Colonic mucosa (tissue), 4 donors: ENCODE measurements at places on chromosomes 11 and 22.

DNA sequence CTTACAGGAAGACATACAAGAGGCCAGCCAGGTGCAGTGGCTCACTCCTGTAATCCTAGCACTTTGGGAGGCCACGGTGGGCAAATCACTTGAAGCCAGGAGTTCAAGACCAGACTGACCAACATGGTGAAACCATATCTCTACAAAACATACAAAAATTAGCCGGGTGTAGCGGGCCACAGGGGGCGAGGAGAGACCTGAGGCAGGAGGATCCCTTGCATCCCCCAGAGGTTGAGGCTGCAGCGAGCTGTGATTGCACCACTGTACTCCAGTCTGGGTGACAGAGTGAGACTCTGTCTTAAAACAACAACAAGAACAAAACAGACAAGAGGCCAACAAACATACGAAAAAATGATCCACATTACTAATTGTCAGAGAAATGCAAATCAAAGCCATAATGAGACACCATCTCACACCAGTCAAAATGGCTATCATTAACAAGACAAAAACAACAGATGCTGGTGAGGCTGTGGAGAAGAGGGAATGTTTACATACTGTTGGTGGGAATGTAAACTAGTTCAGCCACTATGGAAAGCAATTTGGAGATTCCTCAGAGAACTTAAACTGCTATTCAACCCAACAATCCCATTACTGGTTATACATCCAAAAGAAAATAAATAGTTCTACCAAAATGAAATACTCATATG lies 498.8 kb upstream of the ARHGAP42 start:
- no peak for DNase-seq
- H3K27ac ChIP-seq, result no peak overlapping the region
- no peaks in the 10 kb centered on the region for H3K4me1 ChIP-seq
- no peak overlapping the region for H3K4me3 ChIP-seq
- H3K36me3 ChIP-seq, result no peaks in the 10 kb centered on the region
- H3K27me3 ChIP-seq, result no peaks in the 10 kb centered on the region

DNA sequence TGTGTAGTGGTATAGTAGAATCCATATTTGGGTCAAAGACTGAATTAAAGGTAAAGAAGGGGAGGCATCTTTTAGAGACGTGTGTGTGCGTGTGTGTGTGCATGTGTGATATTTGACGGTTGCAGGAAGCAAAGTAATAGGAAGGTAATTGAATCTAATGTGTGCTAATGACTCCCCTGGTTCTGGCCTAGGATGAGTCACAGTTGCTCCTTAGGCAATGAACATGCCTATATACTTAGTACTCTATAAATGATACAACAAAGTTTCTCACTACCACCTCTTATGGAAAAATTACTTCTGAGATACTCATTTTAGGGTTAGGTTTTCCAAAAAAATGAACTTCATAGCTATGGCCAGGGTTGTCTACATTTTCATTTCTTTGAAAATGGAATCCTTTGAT lies 409.6 kb downstream of the GUCY1A2 start:
- no peak for DNase-seq
- no peak overlapping the region for H3K4me3 ChIP-seq
- H3K4me1 ChIP-seq, result no peaks in the 10 kb centered on the region
- H3K36me3 ChIP-seq, result no peaks in the 10 kb centered on the region

GRCh38 chr11:118054712-118055640 lies 21.9 kb upstream of the TMPRSS4 start:
- no peak overlapping the region for H3K27ac ChIP-seq
- no peaks in the 10 kb centered on the region for H3K36me3 ChIP-seq
- no peaks in the 10 kb centered on the region for H3K4me1 ChIP-seq
- H3K27me3 ChIP-seq, result no peaks in the 10 kb centered on the region
- no peak overlapping the region for H3K4me3 ChIP-seq

GRCh38 chr11:1207401-1208143 lies 15.3 kb upstream of the MUC5B start:
- H3K27ac ChIP-seq, result no peak overlapping the region
- H3K27me3 ChIP-seq, result no peaks in the 10 kb centered on the region
- H3K4me1 ChIP-seq, result peaks cover 8% of the 10 kb centered on the region
- no peak overlapping the region for H3K4me3 ChIP-seq

- DNase-seq, result no peak
- H3K4me1 ChIP-seq, result no peaks in the 10 kb centered on the region
- H3K27ac ChIP-seq, result no peak overlapping the region
- H3K27me3 ChIP-seq, result no peaks in the 10 kb centered on the region
Measured at GRCh38 chr11:13149991-13150390, 127.6 kb upstream of the BMAL1 start.

DNA sequence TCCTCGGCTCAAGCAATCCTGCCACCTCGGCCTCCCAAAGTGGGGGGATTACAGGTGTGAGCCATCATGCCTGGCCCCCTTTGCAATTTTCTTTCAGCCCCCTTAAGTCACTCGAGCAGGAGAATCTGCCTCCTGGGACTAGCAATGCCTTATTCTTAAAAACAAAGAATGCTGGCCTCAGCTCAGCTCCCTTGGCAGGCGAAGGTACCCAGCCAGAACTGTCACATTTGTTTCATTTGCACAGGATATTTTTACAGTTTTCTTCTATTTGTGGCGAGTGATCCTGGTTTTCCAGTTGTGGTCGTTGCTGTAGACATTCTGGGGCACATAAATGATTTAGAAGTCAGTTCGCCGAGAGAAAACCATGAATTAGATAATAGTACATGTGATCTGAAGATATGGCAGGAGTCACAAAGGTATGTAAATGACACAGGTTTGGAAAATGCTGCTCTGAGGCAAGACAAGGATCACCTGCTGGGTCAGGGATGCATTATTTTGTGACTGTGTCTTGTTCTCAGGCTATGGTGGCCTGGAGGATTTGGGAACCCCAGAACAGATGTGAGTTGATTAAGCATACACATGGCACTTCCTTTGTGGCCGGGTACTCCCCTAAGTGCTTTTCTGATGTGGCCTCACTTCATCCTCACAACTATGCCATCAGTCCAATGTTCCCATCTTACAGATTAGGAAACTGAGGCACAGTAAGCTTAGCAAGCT lies 51.2 kb upstream of the SLC22A12 start:
- DNase-seq, result no peak
- no peaks in the 10 kb centered on the region for H3K36me3 ChIP-seq
- H3K4me1 ChIP-seq, result no peaks in the 10 kb centered on the region
- no peaks in the 10 kb centered on the region for H3K27me3 ChIP-seq
- no peak overlapping the region for H3K27ac ChIP-seq

DNA sequence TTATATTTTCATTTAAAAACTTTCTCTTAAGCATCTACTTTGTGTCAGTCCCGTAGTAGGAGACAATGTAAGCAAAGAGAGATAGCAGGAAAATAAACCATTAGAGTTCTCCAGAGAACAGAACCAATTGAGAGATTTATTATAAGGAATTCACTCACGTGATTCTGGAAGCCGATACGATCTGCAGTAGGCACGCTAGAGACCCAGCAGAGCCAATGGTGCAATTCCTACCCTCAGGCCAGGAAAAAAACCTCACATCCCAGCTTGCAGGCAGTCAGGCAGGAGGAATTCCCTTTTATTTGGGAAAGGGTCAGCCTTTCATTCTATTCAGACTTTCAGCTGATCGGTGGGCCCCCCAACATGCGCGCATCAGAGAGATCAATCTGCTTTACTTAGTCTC lies 7.3 kb upstream of the PLEKHA7 start:
- no peak overlapping the region for H3K27ac ChIP-seq
- no peaks in the 10 kb centered on the region for H3K36me3 ChIP-seq
- H3K4me1 ChIP-seq, result no peaks in the 10 kb centered on the region
- no peaks in the 10 kb centered on the region for H3K27me3 ChIP-seq
- DNase-seq, result no peak
- H3K4me3 ChIP-seq, result no peak overlapping the region

- no peaks in the 10 kb centered on the region for H3K36me3 ChIP-seq
- no peak overlapping the region for H3K4me3 ChIP-seq
- DNase-seq, result no peak
- peaks cover 43% of the 10 kb centered on the region for H3K4me1 ChIP-seq
- H3K27me3 ChIP-seq, result no peaks in the 10 kb centered on the region
- H3K27ac ChIP-seq, result peak overlapping the region; percentile 71
Measured at GRCh38 chr22:46086577-46087335, 63.6 kb upstream of the PPARA start.

DNA sequence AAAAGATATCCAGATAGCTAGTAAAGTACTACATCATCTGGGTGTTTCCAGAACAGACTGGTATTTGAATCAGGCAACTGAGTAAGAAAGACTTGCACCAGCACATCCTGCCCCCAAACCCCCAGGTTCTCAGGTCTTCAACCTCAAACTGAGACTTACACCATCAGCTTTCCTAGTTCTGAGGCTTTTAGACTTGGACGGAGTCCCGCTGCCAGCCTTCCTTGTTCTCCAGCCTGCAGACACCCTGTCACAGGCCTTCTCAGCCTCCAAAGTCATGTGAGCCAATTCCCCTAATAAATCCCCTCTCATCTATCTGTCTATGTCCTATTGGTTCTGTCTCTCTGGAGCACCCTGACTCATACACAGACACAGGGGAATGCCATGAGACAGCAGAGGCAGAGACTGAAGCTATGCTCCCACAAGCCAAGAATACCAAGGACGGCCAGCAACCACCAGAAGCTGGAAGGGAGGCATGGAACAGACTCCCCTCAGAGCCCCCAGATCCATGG lies 10.9 kb downstream of the SMCO4 start:
- no peak overlapping the region for H3K4me3 ChIP-seq
- peaks cover 18% of the 10 kb centered on the region for H3K4me1 ChIP-seq
- DNase-seq, result no peak
- H3K36me3 ChIP-seq, result no peaks in the 10 kb centered on the region
- H3K27me3 ChIP-seq, result no peaks in the 10 kb centered on the region

DNA sequence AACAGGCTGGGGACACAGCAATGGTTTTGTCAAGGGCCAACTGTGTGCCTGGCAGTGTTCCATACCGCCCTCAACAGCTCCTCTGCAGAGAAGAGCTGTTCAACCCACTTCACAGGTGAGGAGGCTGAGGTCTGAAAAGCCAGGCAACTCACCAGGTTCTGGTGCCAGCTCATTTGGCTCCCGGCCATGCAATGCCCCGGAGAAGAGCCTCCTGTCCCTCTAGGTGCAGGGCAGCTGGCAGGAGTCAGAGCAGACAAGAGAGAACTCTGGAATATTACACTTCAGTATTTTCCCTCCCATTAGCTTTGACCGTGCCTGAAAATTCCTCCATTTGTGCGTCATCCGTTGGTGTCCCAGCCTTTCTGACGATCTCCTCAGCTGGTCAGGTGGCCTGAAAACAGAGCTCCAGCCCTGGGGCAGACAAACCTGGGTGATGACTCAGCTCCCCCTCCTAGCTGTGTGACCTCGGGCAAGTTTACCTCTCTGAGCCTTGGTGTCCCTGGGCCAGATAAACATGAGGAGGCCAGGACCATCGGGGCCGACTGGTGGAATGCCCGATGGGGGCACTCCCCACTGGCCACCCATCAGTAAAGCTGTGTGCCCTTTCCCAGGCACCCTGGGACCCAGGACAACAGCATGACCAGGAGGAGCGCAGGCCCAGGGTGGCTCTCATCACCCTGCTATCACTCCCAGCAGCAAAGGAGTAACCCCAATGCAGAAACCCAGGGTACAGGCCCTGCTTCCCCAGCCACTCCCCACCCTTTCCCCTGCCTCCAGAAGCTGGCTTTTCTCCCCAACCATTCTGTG lies 9.6 kb upstream of the C1QTNF6 start:
- no peaks in the 10 kb centered on the region for H3K27me3 ChIP-seq
- DNase-seq, result peak; percentile 70
- H3K36me3 ChIP-seq, result no peaks in the 10 kb centered on the region
- peaks cover 31% of the 10 kb centered on the region for H3K4me1 ChIP-seq

GRCh38 chr11:128917144-128917724 lies 25.4 kb downstream of the TP53AIP1 start:
- H3K4me3 ChIP-seq, result no peak overlapping the region
- no peaks in the 10 kb centered on the region for H3K36me3 ChIP-seq
- H3K27ac ChIP-seq, result no peak overlapping the region
- no peak for DNase-seq

- no peak overlapping the region for H3K4me3 ChIP-seq
- H3K36me3 ChIP-seq, result no peaks in the 10 kb centered on the region
- H3K4me1 ChIP-seq, result no peaks in the 10 kb centered on the region
Measured at GRCh38 chr22:19576460-19577421, 52.5 kb upstream of the CLDN5 start.

DNA sequence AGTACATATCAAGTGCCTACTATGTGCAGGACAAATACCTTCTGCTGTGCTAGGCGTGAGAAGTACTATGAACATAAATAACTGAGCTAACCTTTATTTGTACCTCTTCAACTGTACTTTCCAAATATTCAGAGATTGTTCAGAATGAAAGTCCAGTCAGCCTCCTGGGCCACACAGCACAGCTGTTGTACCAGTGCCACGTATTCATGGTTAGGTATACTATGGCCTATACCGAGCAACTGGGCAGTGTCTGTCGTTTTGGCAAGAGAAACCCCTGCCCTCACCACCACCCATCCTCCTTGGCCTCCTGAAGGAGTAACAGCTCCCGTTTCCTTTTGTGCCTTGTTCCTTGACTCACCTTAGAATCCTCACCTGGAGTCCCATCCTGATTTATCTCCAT lies 53.0 kb downstream of the RASSF10 start:
- H3K27me3 ChIP-seq, result no peaks in the 10 kb centered on the region
- no peak overlapping the region for H3K4me3 ChIP-seq
- no peaks in the 10 kb centered on the region for H3K36me3 ChIP-seq
- no peak for DNase-seq

GRCh38 chr11:72432347-72433287 lies 1.7 kb downstream of the CLPB start:
- H3K36me3 ChIP-seq, result no peaks in the 10 kb centered on the region
- H3K4me1 ChIP-seq, result no peaks in the 10 kb centered on the region
- H3K27me3 ChIP-seq, result no peaks in the 10 kb centered on the region
- H3K27ac ChIP-seq, result no peak overlapping the region
- no peak for DNase-seq

GRCh38 chr11:112925516-112926310 lies 35.5 kb upstream of the NCAM1 start:
- no peak overlapping the region for H3K4me3 ChIP-seq
- no peaks in the 10 kb centered on the region for H3K27me3 ChIP-seq
- no peak overlapping the region for H3K27ac ChIP-seq
- no peak for DNase-seq

- H3K4me1 ChIP-seq, result no peaks in the 10 kb centered on the region
- H3K27ac ChIP-seq, result no peak overlapping the region
Measured at GRCh38 chr22:18909556-18909955, 3.4 kb downstream of the DGCR6 start.

GRCh38 chr11:118914987-118915386 lies 10.7 kb downstream of the BCL9L start:
- H3K27ac ChIP-seq, result peak overlapping the region; percentile 100
- H3K4me3 ChIP-seq, result no peak overlapping the region
- H3K27me3 ChIP-seq, result no peaks in the 10 kb centered on the region
- DNase-seq, result no peak
- peaks cover 80% of the 10 kb centered on the region for H3K4me1 ChIP-seq

GRCh38 chr11:15258433-15259165 lies 143.9 kb downstream of the INSC start:
- no peaks in the 10 kb centered on the region for H3K27me3 ChIP-seq
- H3K4me3 ChIP-seq, result no peak overlapping the region
- H3K36me3 ChIP-seq, result no peaks in the 10 kb centered on the region
- DNase-seq, result peak; percentile 22
- H3K4me1 ChIP-seq, result no peaks in the 10 kb centered on the region
- H3K27ac ChIP-seq, result no peak overlapping the region

GRCh38 chr11:75810637-75811390 lies 4.2 kb upstream of the UVRAG start:
- H3K27ac ChIP-seq, result no peak overlapping the region
- no peaks in the 10 kb centered on the region for H3K36me3 ChIP-seq
- no peaks in the 10 kb centered on the region for H3K4me1 ChIP-seq
